Progenitor cell of endocrine pancreas (in vitro differentiated cells): ENCODE measurements at places on chromosomes 2 and 18.

GRCh38 chr2:40028792-40029488 is 249.9 kb upstream of the THUMPD2 start:
- DNase-seq: no peak

- DNase-seq: no peak
These were observed 119.3 kb upstream of the GYPC start for GRCh38 chr2:126536605-126537200.

- no peak for DNase-seq
These were observed 195.5 kb downstream of the ANAPC1 start for GRCh38 chr2:111688482-111688881.

- no peak for DNase-seq
These were observed 344.3 kb upstream of the RAB12 start for GRCh38 chr18:8264861-8265411.
